Urothelium cell line (cell line): ENCODE measurements at places on chromosomes 2 and 18.

- DNase-seq = no peak
These were observed 58.0 kb upstream of the ZNF804A start for GRCh38 chr2:184540246-184540789.

DNA sequence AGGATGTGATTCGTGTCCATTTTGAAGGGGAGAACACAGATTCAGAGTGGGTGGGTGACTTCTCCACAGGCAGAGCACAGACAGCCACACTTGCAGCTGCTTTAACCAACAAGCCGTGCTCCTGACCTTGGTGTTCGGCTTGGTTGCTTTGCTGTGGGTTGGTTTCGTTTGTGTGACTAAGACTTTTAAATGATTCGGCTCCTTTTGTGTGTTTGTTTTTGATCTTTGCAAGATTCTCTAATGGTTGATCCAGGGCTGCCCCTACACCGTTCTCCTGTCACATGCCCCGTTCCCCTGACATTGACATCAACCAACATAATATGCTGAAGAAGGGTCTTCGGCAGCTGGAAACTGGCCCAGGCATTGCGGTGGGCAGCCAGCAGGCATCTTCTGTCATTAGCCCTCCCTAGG is 95.9 kb upstream of the MBOAT2 start:
- DNase-seq = peak; percentile 27

GRCh38 chr2:215619022-215619958 is 183.4 kb upstream of the FN1 start:
- peak; percentile 46 for DNase-seq

GRCh38 chr18:7512348-7512747 is 54.8 kb upstream of the PTPRM start:
- DNase-seq = no peak

GRCh38 chr2:121359716-121360565 is 74.9 kb upstream of the TFCP2L1 start:
- DNase-seq = no peak

GRCh38 chr2:102417946-102418345 is 5.0 kb upstream of the IL18RAP start:
- no peak for DNase-seq

GRCh38 chr18:35432565-35433001 is 55.4 kb upstream of the ZNF396 start:
- no peak for DNase-seq

GRCh38 chr18:52341608-52342381 is 1.8 kb downstream of the DCC start:
- DNase-seq = no peak

GRCh38 chr2:3468296-3468988 is 50.9 kb downstream of the ADI1 start:
- DNase-seq = no peak

DNA sequence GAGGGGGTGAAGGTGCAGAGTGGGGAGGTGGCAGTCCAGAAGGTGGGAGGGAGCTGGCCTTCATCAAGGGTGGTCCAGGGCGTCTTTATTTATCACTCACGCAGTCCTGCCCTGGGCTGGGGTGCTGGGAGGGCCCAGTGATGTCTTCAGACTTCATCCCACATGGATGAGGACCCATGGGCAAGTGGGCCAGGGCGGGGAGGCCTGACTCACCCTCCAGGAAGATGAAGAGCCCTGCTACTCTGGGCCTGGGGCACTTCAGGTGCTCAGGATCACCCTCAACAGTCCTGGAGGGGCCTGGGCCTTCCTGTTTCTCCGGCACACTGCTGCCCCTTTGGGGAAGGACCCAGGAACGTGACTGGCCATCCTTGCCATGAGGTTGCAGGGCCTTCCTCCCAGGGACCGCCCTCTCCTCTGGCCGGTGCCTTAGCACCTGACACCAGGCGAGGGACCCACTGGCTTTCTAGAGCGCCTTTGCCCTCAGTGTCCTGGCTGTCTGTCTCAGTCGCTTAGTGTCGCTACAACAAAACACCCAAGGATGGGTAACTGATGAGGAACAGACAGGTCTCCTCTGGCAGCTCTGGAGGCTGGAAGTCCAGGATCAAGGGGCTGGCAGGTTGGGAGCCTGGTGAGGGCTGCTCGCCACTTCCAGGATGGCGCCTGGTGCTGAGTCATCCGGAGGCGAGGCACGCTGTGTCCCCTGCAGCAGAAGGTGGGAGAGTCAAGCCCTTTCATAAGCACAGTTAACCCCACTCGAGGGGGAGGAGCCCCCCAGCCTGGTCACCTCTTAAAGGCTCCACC is 57.8 kb upstream of the HS6ST1 start:
- DNase-seq = no peak

DNA sequence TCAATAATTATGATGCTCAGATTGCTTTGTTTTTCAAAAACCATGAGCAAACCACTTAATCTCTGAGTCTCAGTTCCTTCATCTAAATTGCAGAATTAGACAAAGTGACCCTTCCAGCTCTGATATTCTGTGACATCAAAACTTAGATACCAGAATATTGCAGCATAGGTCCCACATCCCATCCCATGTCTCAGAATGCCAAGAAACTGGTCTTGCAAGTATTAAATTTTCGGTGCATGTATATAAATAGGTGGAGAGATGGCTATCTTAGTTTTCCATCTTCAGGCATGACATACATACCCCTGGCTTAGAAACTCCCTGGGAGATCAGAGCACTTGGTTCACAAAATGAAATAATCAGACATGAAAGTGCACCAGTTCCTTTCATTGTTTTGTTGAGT is 39.8 kb downstream of the WDR75 start:
- DNase-seq = no peak

GRCh38 chr18:50671376-50671775 is 111.5 kb downstream of the MAPK4 start:
- DNase-seq = no peak

DNA sequence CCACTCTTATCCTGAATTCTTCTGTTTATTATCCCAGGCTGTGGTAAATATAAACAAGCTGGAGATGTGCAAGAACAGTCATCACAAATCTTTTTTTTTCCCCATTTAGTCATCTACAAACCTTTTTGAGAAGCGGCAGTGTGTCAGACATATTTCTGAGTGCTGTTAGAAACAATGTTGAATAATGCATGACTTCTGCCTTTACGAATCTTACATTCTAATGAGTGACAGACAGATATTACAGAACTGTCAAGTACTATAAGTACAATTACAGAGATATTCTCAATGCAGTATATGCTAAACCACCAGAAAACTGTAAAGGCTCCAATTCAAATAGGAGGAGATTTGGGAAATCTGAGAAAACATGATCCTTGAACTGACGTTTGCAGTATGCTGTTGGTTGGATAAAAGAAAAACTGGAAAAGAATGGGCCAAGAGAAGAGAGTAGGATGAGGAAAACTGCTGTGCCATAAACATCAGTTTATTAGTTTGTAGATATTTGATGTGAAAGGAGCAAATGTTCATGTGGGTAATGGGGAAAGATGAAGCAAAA is 379.5 kb upstream of the SLC8A1 start:
- DNase-seq = no peak

- no peak for DNase-seq
These were observed 951.3 kb downstream of the TSN start for GRCh38 chr2:122706757-122707223.
